Occipital lobe (tissue), 3 donors: ENCODE measurements at places on chromosomes 4 and X.
A peak's percentile ranks its signal among the peaks of the same experiment; 100 is the strongest.

DNA sequence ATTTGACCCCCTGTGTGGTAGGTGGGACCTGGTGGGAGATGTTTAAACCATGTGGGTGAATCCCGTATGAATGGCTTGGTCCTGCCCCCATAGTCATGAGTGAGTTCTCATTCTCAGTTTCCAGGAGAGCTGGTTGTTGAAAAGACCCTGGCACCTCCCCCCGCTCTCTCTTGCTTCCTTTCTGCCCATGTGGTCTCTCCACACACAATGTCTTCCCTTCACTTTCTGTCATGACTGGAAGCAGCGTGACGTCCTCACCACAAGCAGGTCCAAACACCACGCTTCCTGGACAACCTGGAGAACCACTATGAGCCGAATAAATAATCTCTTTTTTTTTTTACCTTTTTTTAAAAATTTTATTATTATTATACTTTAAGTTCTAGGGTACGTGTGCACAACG, 3.5 kb upstream of the CSF2RA start:
- DNase-seq: no peak

DNA sequence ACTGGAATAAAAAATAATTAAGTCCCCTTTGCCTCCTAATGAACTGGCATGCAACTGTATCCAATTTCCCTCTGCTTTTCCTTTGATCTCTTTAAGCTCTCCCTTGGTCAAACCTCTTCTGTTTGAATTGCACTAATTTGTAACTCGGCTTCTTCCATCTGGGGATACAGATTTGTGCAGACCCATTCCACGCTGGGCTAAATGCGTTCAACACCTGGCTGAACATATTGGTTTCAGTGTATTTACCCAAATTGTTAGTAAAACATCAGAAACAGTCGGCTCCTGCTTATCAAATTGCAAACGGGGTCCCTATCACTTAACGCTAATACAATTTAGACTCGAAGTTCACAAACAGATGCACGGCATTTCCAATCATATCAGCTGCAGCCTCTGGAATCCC, 124.9 kb upstream of the TAPT1 start:
- no peak for DNase-seq

DNA sequence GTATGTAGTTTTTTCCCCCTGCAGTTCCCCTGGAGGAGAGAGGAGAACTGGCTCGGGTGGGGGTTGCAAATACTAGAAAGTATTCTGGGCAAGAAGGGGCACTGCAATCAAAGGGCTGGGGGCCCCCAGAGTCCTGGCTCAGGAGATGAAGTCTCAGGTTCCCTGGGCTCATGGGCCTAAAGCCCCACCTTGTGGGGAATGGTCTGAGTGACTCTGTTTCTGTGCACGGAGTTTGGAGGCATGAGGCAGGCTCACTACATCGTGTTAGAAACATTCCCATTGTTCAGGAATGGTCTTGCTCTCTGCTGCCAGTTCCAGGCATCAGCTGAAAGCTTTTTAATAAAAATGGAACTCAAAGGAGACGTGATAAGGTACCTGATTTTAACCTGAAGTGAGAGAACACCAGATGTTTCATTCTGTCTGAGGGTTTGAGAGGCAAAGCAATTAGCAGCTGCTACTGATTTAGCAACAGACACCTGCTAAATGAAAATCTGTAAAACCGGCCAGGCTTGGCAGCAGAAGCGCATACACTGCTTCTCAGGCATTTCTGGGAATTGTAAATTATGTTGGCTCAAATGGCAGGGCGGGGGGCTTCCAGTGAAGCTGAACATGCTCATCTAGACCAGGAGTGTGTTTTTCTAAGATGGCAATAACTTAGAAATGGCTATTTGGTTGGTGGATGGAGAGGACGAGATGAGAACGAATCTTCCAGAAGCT, 122.7 kb downstream of the TMEM164 start:
- DNase-seq: no peak

GRCh38 chr4:7766661-7767345, 172.9 kb downstream of the AFAP1 start:
- no peak for DNase-seq

DNA sequence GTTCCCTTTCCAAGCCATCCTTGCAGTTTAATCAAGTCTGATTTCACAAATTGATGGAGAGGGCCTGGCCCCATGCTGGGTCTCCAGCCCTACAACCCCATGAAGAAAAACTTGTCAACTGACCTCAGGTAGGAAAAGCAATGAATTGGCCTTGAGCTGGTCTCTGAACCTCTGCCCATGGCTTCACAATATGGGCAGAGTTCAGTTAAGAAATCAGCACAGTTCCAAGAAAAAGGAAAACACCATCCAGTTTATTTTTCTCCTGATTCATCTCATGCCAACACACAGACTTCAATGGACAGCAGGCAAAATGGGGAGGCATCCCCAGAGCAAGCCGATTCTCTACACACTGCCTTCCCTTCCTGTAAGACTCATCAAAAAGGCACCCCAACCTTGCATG, 3.3 kb downstream of the RIPPLY1 start:
- DNase-seq: no peak

GRCh38 chrX:20729416-20729815, 462.7 kb upstream of the RPS6KA3 start:
- no peak for DNase-seq

GRCh38 chr4:99762728-99763127, 53.9 kb upstream of the DAPP1 start:
- DNase-seq: no peak

GRCh38 chrX:65589304-65589703, 54.7 kb upstream of the LAS1L start:
- DNase-seq: no peak

GRCh38 chr4:148103597-148104355, 338.4 kb downstream of the NR3C2 start:
- no peak for DNase-seq

DNA sequence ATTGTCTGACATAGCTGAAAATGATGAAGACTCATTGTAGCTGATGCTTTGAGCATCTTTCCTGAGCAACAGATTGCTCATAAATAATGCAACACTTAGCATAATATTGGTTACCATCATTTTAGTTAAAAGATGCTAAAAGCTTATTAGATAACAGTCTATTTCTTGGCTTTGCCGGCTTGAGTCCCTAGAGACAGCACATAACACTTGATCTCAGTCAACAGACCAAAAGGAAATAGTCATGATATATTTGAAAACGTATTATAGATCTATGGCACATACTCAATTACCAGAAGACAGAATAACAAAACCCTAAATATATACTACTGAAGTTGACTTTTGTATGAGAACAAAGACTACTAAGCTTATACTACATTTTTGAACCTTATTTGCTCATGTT, 846.7 kb upstream of the EPHA5 start:
- DNase-seq: no peak

DNA sequence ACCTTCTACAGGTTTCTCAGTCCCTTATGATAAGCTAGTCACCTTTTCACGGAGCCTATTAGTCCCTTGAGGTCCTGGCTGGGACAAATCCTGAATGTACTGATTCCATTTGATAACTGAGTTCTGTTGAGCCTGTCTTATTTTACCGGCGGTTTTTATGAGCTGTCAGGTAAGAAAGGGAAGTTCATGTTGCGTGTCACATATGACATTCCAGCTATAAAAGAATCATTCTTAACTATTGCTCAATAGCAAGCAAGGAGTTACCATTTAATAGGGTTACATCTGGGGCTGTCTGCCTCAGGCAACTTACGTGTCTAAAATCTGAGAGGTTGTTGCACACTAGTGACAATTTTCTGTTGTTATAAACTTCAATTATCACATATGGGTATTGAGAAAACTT, 394.6 kb downstream of the TECRL start:
- no peak for DNase-seq

DNA sequence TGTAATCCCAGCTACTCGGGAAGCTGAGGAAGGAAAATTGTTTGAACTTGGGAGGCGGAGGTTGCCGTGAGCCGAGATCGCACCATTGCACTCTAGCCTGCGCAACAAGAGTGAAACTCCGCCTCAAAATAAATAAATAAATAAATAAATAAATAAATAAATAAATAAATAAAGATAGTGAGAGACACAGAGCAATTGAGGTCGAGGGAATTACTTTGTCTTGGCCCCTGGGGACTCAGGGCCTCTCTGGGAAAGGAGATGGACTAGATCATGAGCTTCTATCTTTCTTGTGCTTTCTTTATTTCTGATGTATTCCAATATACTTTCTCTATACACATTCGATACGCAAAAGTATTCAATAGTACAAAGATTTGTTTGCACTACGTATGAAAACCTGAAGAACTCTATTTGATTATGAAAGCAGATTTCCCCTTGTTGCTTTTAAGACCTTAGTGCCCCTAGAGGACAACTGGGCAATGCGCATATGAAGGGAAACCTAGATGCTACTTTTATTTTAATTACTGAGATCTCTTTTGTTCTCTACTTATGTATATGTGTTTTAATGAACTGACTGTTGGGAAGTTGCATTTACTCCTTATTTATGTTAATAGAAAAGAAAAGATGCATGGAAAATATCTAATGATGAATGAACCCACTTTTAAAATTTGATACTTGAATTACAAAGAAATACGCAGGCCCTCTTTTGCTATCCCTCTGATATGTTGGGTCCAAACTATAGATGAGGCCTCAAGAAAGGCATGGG, 12.8 kb upstream of the ELOVL6 start:
- peak; percentile 0 for DNase-seq

- DNase-seq: no peak
These were observed 492 bp upstream of the NKX3-2 start for GRCh38 chr4:13544606-13545393.

DNA sequence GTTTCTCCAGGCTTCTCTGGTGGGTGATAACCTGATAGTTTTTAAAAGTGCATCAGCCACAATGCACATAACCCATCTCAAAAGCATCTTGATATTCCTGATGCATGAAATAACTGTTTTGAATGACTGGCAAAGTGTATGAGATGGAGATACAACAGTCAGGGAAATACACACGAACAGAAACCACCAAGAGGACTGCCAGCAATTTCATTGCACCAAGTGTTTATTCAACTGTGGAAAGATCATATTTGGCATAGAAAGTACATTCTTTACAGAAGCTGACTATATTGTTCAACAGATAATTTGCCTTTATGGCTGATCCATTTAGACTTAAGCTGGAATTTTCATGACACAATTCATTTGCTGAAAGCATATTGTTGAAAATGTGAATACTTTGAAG, 139.5 kb downstream of the SLIT2 start:
- no peak for DNase-seq

GRCh38 chrX:19214311-19214710, 92.0 kb upstream of the ADGRG2 start:
- no peak for DNase-seq

DNA sequence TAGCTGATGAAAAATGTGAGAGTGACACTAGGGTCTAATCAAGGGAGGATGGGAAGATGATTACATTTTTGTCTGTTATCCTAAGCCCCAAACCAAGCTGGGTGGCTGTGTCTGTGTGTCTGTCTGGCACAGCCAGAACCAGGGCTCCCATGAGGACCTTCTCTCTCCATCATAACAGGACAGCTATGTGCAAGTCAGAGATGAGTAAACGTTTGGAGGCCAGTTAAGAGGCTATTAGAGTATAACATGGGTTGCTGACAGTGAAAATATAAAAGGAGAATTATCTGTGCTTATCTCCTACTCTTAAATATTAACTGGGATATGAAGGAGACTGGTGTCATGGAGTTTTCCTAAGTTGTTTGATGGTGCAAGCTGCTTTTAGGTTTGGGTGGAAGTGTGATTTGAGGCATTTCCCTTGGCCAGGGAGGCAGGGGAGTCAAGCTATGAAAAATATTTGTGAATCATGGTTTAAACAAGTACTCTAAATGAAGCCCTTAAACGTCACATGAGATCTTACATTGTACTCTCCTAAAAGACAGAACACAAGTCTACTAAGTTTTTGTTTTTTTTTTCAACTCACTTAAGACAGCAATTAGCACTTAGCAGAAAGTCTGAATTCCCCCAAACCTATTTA, 156.2 kb downstream of the ENOX2 start:
- no peak for DNase-seq

DNA sequence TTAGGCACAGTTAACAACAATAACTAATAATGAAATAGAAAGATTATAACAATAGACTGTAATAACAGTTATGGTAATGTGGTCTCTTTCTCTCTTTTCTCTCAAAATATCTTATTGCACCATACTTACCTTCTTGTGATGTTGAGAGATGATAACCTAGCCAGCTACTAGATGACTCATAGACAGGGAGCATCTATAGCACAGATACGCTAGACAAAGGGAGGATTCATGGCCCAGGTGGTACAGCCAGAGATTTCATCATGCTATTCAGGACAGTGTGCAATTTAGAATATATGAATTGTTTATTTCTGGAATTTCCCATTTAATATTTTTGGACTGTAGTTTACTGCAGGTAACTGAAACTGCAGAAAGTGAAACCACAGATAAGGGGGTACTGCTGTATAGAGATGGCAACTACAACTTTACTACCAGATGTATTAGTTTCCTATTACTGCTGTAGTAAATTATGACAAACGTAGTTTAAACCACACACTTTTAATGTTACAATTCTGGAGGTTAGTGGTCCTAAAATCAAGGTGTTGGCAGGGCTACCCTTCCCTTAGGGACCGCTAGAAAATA, 41.8 kb upstream of the MAGED1 start:
- DNase-seq: no peak

- DNase-seq: no peak
These were observed 78.8 kb upstream of the PCDH7 start for GRCh38 chr4:30641345-30641744.

DNA sequence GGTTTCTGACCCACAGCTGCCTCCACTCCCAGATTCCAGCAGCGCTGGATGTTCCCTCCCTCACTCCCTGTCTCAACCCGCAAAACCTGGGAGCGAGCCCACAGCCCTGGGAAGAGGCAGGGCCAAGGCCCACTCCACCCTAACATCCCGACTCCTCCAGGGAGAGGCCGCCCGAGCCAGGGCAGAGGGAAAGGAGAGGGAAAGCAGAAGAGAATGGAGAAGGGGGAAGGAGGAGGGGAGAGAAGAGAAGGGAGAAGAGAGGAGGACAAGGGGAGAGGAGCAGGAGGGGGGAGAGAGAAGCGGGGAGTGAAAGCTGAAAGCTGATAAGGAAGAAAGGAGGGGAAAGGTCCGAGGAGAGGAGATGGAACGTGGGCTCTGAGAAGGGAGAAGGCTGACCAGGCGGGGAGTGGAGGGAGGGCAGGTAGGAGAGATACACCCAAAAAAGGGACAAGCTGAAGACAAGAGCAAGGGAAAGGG, 120.2 kb upstream of the PJA1 start:
- no peak for DNase-seq

- no peak for DNase-seq
These were observed 517.5 kb downstream of the MID1IP1 start for GRCh38 chrX:39318506-39319343.
